ENCODE measurements at places on chromosomes 16 and 17.

DNA sequence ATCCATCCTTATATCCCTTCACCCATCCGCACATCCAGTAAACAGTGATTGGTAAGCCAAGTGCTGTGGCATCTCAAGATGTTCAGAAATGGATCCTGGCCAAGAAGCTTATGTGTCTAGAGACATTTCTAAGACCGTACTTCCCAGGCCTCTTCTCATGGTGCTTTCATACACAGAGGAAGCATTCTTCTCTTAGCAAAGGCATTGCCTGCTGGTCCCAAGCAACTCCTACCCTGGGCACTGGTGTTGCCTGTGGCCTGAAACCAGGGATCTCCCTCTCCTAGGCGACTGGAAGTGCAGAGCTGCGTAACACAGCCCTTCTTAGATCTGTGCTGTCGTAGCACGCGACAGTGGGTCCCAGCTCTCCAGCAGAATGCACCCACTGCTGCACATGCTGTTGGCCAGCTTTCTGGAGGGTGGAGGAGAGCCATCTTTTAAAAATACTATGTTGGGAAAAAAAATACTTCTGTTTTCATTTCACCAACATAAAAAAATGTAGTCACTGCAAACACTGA lies 182.9 kb downstream of the CCDC182 start:
- no peak for DNase-seq

GRCh38 chr16:9122969-9123368 lies 31.5 kb downstream of the HAPSTR1 start:
- no peak for DNase-seq

GRCh38 chr17:42678951-42679491 lies 2.2 kb upstream of the PLEKHH3 start:
- DNase-seq = no peak

DNA sequence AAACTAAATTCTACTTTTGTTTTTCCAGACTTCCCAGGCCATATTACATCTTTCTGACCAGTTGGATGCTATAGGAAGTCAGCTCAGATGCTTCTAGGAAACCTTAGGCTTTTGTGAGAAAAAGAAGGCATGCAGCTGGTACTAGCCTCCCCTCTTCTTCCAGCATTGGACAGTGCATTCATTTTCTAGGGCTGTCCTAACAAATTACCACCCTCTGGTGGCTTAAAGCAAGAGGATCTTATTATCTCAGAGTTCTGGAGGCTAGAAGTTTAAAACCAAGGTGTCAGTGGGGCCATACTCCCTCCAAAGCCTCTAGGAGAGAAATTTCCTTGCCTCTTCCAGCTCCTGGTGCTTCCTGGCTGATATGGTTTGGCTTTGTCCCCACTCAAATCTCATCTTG lies 467.8 kb downstream of the SLC39A11 start:
- DNase-seq = no peak

GRCh38 chr16:24116046-24116776 lies 139.9 kb upstream of the CACNG3 start:
- no peak for DNase-seq

- DNase-seq = no peak
Observed at GRCh38 chr16:48422537-48422936, 37.3 kb upstream of the SIAH1 start.

DNA sequence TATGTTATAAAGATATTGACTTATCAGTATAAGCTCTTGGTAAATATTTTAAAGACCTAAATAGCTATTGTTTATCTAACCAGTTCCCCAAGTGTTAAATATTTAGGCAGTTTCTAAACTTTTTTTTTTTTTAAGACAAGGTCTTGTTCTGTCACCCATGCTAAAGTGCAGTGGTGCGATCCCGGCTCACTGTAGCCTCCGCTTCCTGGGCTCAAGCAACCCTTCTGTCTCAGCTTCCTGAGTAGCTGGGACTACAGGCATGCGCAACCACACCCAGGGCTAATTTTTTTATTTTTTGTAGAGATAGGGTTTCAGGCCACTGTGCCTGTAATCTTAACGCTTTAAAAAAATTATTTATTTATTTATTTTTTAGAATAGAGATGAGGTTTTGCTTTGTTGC lies 43.5 kb downstream of the SNX29 start:
- DNase-seq = no peak

DNA sequence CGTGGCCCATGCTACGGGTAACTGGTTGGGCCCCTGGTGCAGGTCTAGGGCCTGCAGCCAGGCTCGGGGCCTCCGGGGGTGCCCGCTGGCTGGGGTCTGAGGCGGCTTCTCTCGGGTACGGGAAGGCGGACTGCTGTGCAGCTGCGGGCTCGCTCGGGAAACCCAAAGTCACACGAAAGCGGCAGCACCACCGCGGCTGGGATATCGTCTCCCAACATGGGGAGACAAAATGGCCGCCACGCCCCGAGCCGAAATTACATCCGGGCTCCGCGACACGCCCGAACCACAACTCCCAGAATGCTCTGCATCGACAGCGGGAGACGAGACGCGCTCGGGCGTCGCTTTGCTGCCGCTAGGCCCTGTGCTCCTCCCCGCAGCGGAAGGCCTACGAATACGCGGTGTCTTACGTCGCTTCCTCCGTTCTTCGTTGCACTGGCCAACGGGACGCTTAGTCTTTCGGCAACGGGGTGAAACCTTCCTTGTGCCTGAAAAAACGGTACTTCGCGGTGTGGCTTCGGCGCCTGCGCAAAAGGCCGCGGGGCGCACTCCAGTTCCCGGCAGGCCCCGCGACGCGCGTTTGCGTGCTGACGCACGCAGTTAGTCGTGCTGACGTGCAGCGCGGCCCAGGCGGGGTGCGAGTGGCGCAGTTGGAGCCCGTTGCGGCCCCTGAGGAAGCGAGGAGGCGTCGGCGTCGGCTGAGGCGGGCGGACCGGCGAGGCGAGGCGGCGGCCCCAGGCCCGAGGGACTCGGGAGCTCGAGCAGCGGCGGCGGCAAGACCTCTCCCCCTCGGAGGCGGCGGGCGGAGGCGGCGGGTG lies at the start of gene SRRM2:
TSS of gene SRRM2 (plus strand) at position 604 of the 815 bp plus-strand sequence. CDS start 3,727 bp downstream, outside the sequence.
- DNase-seq = peak; percentile 92

GRCh38 chr16:89268987-89269735 lies 51.7 kb downstream of the ZNF778 start:
- DNase-seq = peak; percentile 62

DNA sequence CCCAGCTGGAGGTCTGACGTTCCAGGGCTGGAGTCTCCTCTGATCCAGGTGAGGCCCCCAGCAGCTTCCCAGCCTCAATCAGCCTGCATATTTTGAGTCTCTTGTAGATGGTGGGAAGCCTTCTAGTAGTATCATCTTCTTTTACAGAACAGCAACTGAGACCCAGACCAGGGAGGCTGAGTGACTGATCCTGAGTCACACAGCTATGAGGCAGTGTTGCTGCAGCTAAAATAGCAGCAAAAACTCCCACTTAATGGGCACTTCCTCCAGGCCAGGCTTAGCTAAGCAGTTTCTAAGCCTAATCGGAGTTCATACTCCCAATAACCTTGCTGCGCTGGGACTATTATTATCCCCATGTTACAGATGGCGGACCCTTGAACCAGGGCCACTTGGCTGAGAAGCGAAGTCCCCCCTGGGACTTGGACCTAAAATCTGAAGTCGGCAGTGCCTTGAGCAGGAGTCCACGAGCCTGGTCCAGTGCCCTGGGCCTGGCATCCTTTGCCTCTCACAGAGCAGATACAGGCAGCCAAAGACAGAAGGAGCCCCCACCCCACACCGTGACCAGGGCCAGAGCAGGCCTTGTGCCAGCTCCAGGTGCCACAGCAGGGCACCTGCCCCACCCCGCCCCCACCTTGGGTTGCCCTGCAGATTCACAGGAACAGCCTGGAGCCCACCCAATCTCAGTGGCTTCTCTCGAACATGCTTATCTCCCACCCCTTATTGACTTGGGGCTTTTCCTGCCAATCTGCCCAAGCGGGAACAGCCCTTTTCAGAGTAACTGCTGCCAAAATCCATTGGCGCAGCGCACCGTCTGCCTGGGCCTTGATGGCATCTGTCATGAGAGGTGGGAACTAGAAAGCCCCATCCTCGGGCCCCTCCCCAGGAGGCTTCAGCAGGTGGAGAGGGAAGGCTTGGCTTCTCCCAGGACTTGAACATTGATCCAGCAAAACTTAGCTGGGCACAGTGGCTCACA lies 65.1 kb downstream of the SOCS1 start:
- DNase-seq = peak; percentile 11

DNA sequence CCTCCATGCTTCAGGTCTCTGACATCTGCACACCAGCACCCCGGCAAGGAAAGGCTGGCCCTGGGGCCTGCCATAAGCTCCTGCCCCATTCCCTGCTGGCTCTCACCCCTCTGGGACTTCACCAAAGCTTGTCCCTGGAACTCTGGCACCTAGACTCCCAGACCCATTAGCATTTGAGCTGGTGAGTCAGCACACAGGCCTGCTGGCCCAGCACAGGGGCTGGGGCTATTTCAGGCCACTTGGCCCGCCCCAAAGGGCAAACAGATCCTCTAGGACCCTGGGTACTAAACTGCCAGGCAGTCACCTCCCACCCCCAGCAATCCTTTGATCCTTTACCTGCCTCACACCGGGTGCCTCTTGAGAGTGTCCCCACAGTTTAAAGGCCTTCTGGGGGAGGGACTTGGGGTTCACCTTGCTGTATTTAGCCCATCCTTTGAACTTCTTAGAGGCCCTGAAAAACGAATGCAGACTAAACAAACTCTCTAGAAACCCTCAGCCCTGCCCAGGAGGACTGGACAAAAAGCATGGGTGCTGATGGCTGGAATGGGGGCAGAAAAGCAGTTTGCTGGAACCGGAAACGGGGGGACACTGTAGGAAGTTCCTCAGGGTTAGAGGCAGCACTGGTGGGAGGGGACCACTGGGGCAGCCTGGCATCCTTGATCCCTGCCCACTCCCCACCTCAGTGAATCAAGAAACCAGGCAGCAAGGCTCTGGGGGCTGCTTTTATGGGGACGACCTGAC lies 3.2 kb upstream of the SAMD14 start:
- DNase-seq = no peak

DNA sequence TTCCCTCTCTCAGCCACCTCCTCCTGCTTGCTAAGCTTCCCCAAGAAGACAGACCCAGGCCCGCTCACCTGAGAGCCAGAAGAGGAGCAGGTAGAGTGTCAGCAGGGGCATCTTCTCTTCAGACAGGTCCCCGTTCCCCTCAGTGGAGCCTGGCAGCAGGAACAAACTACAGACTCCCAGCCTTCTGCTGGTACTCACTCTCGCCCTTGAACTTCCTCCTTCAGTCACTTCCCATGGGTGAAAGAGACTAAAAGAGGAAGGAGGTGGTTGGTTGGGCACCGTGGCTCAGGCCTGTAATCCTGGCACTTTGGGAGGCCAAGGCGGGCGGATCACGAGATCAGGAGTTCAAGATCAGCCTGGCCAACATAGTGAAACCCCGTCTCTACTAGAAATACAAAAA lies at the start of gene CD300LF:
TSS of gene CD300LF (minus strand) at position 168 of the 400 bp plus-strand sequence. CDS start at position 111, 57 bp downstream.
- DNase-seq = no peak

DNA sequence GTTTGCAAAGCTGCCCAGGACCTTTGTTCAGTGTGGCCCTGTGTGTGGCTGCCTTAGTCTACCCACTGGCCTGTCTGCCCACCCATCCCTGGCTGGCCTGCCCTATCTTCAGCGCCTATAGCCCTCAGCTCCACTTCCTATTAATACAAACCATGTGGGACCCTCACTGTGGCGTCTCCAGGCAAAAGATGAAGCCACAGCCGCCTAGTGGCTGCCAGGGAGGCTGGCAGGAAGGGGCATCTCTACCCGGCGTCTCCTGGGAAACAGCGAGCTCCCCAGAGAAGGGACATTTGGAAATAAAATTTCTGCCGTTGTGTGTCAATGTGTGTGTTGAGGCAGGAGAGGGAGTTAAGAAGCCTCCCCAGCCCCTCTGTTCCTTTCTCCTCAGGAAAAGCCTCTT lies 31.5 kb downstream of the NEUROD2 start:
- no peak for DNase-seq

GRCh38 chr16:1287982-1288670 lies 21.3 kb upstream of the UBE2I start:
- DNase-seq = no peak

DNA sequence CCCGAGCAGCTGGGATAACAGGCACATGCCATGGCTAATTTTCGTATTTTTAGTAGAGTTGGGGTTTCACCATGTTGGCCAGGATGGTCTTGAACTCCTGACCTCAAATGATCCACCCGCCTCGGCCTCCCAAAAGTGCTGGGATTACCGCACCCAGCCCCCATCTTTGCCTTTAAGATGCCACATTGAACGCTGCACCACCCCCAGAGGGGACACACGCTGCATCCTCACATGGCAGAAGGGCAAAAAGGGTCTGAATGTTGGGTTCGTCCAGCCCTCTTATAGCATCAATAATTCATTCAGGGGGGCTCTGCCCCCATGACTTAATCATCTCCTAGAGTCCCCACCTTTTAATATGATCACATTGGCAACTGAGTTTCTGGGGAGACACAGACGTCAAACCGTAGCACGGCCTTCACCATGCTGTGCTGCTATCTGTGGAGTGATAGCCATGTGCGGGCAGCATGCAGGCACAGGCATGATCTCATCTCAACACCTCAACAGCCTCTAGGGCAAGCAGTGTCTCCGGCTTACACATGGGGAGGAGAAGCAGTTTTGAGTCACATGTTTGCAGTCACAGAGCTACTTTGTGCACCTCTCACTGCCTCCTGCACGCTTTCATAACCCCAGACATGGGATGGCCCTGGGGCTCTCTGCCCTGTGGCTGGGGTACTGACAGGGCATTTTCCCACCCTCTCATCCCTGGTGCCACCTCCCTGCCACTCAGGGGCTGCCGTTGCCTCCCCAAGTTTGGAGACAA lies 30.0 kb downstream of the IL21R start:
- no peak for DNase-seq

DNA sequence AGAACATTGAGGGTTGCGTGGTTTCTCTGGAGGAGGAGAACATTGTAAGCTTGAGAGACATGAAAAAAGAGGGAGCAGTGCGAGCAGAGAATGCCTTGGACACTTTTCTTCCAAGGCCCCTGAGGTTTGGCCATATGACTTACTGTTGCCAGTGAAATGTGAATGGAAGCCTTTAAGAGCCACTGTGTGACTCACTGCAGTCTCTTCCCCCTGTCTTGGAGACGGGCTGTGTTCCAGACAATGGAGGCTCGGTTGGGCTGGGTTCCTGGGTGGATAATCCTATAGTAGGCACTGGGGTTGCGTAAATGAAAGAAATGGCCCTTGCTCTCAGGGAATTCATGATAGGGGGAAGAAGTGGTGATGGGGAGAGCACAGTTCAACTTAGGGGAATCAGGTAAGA lies 75.5 kb downstream of the SHISA9 start:
- no peak for DNase-seq

- DNase-seq = no peak
Observed at GRCh38 chr17:28878158-28878910, 19.2 kb downstream of the FLOT2 start.

GRCh38 chr16:54052271-54052670 lies 234.3 kb downstream of the IRX3 start:
- no peak for DNase-seq

DNA sequence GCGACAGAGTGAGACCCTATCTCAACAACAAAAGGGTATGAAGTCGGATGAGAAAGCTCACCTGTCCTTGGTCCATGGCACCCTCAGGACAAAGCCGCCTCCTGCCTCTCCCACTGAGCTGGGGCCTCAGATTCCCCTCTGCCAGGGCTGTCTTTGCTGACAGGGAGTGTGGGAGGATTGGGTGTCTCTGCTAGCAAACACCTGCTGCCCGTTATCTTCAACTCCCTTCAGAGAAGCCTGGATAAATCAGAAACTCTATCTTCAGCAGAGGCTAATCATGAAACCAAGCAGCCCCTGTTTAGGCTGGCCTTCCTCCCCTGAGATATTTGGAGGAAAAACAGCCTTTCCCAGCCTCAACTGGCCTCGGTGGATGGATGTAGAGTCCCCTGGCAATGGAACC lies 36.3 kb upstream of the CDH1 start:
- no peak for DNase-seq
